C1 segment of cervical spinal cord (tissue), 14 donors: ENCODE measurements at places on chromosomes 3 and 15.

DNA sequence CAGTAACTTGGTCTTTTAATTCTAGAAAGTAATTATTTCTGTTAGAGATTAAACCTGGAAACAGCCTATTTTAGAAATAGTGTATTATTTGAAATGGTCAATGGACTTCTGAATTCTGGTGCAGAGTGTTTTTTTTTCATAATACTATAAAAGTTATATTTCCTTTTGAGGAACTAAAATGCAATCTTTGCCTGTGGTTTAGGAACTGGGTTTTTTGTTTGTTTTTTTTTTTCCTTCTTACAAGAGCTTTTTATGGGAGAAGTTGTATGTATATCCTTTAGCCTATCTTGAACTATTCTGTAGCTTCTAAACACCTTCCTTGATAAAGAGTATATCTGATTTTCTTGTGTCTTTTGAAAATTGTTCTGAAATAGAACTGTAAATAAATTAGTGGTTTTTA lies 88.3 kb downstream of the ARIH1 start:
- no peak for DNase-seq

DNA sequence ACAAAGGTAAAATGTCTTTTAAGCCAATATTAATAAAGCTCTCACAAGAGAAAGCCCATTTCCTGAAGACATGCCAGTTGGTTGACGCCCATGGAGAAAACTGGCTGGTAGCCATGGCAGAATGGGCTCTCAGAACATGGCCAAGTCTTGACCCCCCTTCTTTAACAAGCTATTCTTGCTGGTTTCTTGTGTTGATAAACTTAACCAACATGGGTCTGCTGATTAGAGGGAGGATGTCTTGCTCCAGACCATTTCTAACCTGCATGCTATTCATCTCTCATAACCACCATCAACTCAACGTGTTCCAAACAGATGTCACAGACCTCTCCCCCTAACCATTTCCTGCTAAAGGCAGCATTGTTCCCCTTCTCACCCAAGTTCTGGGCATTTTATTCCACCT lies 25.7 kb downstream of the NTRK3 start:
- DNase-seq, result no peak

GRCh38 chr3:21599890-21600289 lies 151.1 kb downstream of the ZNF385D start:
- DNase-seq, result no peak

DNA sequence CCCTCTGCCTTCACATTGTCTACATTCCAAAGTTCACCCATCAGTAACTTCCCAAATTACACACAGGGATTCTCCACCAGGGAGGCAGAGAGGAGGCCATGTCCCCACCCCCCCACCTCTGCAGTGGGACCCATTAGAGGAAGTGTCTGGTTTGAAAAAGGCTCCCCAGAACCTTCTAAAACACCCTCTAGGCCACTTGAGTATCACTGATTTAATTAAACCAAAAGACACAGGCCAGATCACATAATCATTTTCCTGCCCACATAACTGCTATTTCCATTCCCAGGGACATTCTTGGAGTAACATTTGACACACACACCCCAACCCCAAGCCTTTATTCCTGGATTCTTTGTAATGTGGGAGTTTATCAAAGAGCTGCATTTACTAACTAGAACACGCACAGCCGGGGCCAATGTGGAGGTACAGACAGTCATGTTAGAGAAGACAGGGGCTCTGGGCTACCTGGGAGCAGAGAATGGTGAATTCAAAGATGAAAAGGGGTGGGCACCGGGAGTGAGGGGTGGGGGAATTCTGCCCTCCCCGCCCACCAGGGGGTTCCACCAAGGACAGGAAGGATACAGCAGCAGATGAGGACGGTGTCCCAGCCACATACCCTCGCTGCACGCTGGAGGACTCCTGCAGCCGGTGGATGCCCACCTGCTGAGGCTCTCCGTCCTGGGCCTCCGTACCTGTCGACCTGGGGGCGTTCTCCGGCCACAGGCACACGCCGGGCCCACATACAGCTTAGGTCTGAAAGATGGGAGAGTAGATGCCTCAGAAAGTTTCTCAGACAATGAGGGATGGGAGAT lies 201.4 kb upstream of the CTNNB1 start:
- no peak for DNase-seq

DNA sequence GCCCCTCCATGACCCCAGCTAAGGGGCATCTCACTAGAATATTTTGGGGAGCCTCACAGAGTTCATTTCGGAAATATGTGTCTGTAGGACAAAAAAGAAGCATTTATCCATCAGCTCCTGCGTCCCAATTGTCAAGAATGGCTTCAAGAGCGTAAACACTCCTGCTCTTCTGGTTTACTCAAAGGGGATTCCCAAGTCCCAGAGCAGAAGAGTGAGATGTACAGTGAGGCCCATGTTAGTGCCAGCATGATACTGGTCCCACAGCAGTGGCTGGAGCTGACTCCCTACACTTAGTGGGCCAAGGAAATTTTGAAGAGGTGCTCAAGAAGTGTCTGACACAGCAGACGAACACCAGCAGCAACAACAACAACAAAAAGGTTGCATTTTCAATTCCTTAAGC lies 34.9 kb upstream of the ARL8B start:
- no peak for DNase-seq

- DNase-seq, result no peak
Observed at GRCh38 chr3:32078864-32079263, 27.6 kb upstream of the GPD1L start.

GRCh38 chr3:16707260-16707659 lies 102.0 kb upstream of the DAZL start:
- no peak for DNase-seq

- DNase-seq, result no peak
Observed at GRCh38 chr15:58506783-58507668, 75.2 kb downstream of the LIPC start.

GRCh38 chr3:46995901-46996562 lies 16.6 kb downstream of the NBEAL2 start:
- no peak for DNase-seq

GRCh38 chr15:60044636-60045270 lies 40.6 kb downstream of the FOXB1 start:
- DNase-seq, result no peak

DNA sequence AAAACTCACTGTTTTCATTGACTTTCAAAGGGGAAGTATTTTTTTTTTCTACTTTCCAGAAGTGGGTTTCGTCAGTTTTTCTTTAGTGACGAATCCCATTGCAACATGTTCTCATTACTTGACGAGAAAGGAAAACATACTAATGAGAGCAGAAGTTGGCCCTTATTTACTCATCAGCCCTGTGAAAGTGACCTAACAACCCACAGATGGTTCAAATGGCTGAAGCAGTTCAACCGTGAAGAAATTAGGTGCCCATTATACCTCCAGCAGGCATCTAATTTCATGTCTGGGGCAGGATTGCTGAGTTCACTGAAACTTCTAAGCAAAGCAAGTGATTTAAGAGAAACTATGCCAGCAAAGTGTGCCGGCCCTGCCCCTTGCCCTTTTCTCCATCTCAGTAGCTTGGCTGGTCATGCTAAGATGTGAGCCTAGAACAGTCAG lies 9.0 kb downstream of the AQP9 start:
- no peak for DNase-seq

DNA sequence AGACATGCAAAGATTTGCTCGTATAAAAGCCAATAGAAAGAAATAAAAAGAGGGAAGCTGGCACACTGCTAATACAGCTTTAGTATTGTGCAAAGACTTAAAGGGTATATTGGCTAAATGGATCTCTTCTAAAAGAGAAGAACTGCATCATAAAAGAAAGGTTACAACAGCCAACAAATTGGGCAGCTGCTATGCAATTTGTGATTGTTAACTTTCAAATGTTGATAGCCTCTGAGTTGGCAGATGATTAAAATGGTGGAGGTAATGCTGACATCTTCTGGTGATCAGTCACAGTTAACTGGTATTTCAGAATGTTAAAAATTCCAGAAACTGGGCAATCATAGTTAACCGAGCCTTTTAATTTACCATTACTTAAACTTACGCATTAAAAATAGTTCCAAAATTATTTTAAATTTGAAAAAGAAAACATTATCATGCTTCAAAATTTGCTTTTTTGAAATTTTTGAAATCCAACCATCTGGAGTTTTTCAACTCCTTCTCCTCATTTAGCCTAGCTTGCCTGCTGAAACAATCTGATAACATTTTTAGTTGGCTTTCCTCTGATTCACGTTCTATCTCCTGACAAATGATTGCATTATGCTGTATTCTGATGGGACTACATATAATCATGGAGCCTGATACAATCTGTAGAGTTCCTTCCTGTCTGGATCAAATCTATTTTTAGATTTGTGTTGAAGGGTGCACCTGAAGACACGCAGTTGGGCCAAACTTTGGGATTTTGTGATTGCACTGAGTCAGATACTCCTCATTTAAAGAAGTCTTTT lies 144.0 kb upstream of the PDZRN3 start:
- DNase-seq, result no peak

- no peak for DNase-seq
Observed at GRCh38 chr15:45704329-45705249, 69.8 kb downstream of the SQOR start.

DNA sequence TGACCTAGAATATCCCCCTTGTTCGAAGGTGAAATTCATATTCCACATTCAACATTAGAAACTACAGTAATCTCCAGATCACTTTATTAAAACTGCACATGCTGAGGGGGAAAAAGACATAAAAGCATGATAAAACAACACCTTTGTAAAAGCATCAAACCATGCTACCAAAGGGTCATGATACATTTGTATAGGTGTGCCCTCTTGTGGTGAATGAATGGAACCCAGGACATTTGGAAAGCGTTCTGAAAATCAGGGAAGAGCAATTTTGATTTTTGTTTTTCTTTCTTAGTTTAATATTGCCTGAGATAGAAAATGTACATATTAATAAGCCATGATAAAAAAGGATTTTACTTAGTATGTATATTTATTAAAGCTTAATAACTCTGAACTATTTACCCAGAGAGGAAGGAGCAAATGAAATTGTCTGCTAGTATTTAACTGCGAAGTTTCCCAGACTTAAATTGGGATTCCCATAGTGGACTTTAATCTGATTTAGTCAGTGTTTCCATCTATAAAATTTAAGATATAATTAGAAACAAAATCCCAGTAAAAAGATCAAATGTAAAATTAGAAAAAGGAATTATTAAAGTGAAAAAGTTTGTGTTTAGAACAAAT lies 105.8 kb upstream of the ARL6 start:
- no peak for DNase-seq

- DNase-seq, result no peak
Observed at GRCh38 chr3:50168388-50168787, 13.3 kb downstream of the SEMA3F start.

DNA sequence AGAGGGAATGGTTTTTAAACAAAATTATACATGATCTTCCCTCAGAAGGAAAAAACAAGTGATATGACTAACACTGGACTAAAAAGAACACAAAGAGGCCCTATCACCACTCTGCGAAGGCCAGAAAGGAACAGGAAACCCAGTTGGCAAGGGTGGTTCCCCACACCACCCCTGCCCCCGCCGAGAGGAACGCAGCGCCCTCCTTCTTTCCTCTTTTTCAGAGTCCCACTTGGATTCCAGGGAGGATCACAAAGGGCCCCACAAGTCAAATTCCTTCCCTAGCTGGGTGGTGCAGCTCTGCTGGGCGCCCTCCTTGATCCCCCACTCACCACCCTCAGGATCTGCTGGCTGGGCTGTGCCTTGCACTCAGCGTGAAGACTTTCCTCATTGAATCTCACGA lies 29.8 kb downstream of the PLA1A start:
- no peak for DNase-seq
